ENCODE measurements at places on chromosomes 11 and 22.

DNA sequence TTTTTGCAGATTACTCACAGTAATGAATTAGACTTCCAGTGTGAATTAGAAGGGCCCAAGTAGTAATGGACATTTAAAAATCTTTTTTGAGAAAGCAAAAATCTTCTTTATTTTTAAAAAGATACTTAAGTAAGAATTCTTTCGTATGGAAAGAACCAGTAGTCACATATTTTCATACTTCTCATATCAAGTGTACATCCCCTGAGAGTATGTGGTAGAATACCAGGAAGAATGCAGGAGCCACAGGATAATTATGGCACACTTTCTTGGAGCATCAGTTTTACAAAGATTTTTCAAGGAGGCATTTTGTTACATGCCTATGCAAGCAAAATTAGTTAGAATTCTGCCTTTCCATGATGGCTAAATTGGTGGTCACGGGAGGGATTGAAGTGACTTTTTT is 28.1 kb downstream of the POLD3 start:
- no peak for DNase-seq

GRCh38 chr11:117381481-117382387 is 54.1 kb downstream of the CEP164 start:
- DNase-seq: no peak

DNA sequence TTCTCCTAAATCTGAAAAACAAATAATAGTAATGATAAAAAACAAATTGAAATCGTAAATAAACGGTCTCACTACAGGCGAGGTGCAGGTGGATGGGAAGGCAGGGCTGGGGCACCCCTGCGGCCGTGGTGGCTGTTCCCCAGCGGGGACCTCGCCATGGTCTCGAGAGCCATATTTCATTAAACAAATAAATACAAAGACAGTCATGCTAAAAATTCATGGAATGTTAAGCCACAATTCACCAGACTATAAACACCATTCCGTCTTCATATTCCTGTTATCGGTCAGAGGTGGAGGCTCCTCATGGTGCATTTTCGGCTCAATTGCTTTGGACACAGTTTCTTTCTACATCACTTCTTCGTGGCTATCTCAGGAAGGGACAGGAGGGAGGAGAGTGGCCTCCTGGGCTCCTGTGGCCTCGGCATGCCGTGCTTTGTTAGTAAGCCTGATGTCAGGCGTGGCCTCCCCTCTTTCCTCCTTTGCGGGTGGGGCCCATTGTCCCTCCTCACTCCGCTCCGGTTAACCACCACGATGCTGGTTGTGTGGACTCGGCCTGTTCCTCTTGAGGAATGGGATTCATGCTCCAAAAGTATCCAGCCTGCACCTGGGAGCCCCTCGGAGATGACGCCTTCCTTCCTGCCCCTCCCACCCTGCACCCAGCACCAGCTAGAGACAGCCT is 16.1 kb upstream of the BRSK2 start:
- no peak for DNase-seq

- no peak for DNase-seq
Observed at GRCh38 chr11:112539741-112540140, 279.1 kb upstream of the PLET1 start.

DNA sequence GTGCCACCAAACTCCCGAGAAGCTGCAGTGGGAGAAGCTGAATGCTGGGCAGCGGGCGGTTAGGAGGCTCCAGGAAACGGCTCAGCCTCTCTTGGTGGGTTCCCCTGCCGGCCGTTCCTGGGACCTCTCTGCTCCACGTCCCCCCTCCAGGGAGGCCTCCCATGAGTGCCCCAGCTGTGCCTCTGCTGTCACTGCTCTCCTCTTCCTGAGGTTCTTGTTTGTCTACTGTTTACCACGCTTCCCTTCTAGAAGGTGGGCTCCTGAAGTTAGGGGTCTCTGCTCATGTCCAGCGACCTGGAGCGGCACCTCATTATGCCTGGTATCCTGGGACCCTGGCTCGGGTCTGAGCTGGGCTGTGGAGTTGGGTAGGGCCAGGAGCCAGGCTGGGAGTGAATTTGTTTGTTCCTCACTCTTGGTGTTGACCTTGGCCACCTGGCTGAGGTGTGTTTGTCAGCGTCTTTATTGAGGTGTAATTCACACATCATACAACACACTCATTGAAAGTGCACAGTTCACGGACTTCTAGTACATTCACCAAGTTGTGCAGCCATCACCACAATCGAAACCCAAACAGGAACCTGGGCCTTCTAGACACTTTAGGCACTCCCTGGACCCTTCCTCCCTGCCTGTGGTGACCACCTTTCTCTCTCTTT is 37.8 kb upstream of the GRAMD4 start:
- no peak for DNase-seq

- no peak for DNase-seq
Observed at GRCh38 chr11:64295760-64296159, 4.4 kb upstream of the CATSPERZ start.

GRCh38 chr11:62614275-62614674 is 1.2 kb downstream of the ROM1 start:
- DNase-seq: no peak

DNA sequence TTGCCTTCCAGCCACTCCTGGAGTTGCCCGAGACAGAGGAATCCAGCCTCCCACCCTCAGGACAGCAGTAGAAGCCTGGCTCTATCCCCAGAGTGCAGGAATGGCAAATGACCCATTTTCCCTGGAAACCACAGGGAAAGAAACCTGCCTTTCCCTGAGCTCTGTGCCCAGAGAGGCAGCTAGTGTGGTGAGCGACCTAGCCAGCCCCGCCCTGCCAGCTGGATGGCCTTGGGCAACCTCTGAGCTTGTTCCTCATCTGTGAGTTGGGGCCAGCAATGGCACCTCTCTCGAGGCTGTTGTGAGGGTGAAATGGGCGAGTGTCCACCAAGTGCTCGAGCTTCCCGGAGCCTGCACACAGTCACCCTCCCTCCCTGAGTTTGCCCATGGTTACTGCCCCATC is 3.7 kb downstream of the OMP start:
- DNase-seq: no peak

GRCh38 chr11:118998822-118999221 is 884 bp downstream of the CENATAC start:
- DNase-seq: no peak

DNA sequence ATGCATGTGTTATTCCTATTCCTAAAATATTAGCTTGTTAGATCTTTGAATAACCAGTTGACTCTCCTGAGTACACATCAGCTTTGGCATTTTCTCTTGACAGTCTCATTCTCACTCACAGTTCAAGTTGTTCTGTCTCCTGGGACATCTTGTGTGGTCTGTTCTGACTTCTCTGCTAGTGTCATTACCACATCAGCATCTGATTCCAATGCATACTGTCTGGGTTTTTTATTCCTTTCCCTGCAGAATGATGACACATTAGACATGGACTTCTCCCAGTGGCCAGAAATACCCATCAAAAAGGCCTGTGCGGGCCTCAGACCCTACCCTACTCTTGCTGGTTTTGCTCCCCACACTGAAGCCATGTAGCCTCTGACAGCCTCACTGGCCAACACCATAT is 2.7 kb downstream of the ZNF74 start:
- no peak for DNase-seq

DNA sequence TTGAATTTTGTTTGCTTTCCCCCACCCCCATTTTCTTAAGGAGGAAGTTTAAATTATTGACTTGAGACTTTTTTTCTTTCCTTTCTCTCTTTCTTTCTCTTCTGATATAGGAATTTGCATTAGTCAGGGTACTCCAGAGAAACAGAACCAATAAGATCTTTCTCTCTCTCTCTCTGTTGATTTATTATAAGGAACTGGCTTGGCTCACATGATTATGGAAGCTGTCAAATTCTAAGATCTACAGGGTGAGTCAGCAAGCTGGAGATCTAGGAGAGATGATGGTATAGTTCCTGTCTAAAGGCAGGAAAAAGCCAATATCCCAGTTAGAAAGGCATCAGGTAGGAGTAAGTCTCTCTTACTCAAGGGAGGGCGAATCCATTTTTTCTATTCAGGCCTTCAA is 64.0 kb downstream of the CCDC81 start:
- DNase-seq: no peak

- DNase-seq: no peak
Observed at GRCh38 chr11:126585774-126586491, 230.4 kb downstream of the ST3GAL4 start.

DNA sequence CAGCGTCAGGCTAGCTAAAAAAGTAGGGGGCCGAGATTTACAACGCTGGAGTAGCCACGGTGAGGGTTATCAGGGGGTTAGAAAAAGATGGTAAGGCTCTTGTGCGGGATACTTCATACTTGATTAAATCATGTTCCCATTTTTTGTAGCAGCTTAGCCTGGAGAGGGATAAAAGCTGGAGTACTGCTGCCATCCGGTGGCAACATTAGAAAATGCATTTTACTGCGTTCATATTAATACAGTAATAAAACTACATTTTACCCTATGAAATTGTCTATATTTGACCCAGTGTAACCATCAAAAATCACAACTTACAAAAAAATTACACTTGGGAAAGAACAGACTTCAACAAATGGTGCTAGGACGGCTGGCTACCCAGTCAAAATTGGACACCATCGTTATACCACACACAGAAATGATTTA is 17.3 kb downstream of the RPUSD4 start:
- no peak for DNase-seq
